ENCODE measurements at places on chromosomes 7 and 10.

DNA sequence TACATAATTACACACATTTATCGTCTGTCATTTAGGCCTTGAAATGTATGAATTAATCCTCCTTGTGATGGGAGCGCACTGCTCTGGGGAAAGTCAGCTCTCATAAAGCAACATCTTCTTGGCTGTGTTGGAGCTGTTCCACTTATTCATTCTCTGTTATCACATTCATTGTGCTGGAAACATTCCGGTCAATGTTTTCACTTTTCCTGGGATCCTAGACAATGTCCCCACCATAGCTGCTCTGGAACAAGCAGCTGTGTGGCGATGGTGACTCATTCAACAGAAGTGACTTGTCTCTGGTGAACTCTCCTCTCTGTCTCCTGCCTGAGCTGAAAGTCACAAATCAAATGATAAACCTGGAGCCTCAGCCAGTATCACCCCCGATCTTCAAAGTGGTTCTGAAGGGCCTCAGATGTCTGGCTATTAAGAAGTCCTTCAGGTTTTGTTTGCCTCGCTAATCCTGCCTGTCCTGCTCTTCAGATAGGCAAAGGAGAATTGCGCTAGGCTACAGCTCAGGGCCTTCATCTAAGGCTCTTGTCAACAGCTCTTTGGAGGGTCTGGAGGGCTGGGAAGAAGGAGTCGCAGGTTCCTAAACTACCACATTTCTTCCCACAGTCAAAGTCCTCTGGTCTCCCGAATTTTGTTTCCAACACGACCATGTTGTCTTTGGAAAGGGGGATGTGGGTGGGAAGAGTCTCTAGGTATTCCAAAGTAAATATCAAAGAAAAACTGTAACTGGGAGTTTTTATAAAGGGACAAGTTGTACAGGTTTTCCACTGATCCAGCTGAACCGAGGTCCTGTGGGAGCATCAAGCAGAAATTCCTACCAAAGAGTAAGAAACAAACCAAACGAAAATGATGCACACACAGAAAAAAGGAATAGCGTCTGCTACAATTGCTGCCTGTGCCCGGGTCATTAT lies 29.3 kb downstream of the KLF6 start:
- no peak for DNase-seq

DNA sequence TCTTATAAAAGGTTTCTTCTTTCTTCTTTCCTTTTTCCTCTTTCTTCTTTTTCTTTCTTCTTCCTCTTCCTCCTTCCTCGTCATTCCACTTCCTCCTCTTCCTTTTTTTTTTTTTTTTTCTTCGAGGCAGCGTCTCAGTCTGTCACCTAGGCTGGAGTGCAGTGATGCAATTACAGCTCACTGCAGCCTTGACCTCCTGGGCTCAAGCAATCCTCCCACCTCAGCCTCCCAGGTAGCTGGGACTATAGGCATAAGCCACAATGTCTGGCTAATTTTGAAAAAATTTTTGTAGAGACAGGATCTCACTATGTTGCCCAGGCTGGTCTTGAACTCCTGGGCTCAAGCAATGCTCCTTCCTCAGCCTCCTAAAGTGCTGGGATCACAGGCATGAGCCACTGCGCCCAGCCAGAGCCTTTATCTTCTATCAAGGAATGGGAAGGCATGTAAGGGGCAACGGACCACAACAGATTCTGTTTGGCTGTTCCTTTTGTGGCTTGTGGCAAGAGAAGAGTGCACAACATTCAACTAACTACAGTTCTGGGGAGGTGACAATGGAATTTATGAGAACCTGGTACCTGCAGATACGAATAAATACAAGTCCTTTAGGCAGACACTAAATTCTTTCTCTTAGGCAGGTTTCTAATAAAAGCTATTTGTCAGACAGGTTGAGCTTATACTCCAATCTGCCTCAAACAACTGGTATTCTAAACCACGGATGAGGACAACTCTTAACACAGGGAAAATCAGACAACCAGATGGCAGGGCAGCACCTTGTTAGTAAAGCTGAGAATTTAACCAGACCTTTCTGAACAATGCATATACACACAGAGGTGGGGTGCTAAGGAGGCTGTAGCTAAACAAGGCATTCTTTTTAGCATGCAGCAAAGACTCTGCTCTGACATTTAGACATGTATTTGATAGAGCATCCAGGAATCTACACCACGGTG lies 100.3 kb downstream of the DOCK4 start:
- no peak for DNase-seq

GRCh38 chr7:80039251-80039884 lies 95.3 kb upstream of the GNAI1 start:
- no peak for DNase-seq

DNA sequence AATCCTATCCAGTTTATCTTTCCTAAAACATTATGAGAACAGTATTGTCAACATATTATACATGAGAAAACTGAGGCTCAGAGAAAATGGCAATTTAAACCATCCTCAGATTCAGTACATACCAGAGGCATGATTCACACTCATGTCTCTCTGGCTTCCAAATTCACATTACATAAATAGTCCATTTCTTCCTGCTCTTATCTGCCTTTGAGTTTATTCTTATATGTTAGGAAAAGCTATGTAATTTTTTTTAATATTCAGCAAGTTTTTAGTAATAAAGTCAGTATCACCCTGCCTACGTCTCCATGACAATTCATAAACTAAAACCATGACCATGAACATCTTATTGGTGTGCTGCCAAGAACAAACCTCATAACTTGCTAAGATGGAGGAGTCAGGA lies 1260.2 kb upstream of the SORCS1 start:
- DNase-seq, result no peak

- DNase-seq, result no peak
These were observed 90.6 kb downstream of the NEBL start for GRCh38 chr10:20806487-20806886.

- DNase-seq, result no peak
These were observed 1.8 kb downstream of the TDRD1 start for GRCh38 chr10:114180937-114181336.

DNA sequence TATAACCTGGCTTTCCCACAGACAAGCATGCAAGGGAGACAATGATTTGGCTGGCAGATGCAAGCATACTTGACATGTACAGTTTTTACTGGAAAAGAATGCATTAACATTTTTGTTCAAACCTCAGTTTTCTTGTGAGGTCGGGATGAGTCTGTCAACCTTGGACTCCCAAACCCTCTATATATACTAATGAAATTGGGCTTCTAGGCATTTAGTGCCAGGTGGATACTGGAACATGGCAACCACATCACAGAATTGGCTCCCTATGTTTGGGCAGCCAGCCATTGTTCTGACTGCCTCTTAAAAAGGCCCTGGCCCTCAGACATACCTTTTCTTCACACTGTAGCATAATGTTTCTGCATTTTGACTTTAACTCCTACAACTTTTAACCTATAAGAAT lies 39.1 kb downstream of the CDK6 start:
- no peak for DNase-seq

- no peak for DNase-seq
These were observed 233.1 kb upstream of the FZD8 start for GRCh38 chr10:35875016-35875676.

DNA sequence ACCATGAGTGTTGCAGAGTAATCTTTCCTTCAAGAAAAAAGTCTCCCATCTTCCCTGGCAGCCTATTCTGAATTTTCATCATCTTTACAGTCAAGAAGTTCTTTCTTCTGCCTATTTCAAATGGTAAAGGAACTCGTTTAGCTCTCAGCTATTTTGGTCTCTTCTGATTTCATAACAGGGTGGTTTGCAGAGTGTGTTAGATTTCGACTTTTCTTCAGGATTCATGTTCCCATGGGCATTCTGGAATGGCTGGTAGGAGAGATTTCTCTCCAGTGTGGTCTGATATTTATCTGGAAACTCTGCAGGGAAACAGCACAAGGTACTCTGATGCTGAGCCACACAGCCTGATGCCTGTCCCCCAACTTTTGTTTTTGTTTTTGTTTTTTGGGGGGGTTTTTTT lies 111.1 kb upstream of the FAM171A1 start:
- no peak for DNase-seq

DNA sequence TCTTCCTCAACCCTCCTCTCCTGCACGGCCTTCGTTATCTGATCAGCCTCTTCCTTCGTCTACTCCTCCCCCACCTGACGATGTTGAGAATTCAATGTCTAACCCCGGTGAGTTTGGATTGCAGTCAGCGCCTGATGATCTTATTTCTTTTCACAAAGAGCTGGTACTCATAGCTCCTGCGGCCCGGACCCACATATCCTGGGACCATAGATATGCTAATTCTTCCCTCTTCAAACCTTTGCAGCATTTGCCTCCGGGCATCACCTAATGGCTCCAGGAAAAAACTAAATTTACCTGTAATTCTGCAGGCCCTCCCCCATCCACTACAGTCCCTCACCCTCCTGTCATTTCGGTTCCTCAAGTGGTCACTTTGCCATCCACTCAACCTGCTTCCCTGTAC lies 12.4 kb upstream of the DDC start:
- no peak for DNase-seq

GRCh38 chr7:128714701-128715495 lies 24.3 kb upstream of the CALU start:
- no peak for DNase-seq

- DNase-seq, result no peak
These were observed 30.3 kb upstream of the GPAM start for GRCh38 chr10:112213836-112214235.

DNA sequence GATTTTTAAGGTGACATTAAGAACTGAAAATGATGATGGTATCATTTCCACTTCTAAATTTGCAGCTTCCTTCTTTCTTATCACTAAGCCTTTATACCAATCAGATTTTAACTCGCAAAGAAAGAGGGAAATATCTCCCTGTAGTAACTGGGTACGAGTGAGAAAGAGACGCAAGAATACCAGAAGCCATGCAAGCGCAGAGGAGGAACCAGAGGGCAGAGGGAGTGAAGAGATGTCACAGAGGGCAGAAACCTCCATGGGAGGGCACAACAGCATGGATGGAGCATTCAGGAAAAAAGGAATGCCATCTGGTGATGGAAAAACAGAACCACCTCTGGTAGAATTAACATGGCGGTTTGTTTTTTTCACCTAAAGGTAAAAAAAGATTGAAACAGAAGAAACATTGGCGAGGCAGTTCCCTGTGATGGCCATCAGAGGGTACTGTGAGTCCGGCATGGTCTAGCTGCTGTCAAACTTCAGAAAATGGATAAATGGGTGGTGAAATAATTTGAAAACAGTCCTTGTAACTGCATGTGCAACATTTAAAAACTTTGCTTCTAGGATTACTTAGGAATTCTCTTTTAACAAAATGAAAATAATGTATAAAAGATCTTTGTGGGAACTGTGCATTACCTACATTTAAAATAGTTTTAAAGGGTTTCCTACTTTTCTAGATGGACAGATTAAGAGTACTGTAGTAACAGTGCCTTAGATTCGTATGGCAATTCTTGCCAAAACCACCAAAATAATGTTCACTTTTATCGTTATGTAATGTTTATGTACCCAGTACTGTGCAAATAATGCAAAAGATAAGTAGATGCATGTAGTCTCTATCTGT lies 91.8 kb downstream of the ARHGAP12 start:
- DNase-seq, result peak; percentile 32

GRCh38 chr7:13307040-13307439 lies 619.6 kb downstream of the ARL4A start:
- no peak for DNase-seq

- no peak for DNase-seq
These were observed 28.9 kb downstream of the CDK14 start for GRCh38 chr7:90625051-90625450.

- DNase-seq, result no peak
These were observed 323.4 kb downstream of the GRID1 start for GRCh38 chr10:86043236-86043635.

- no peak for DNase-seq
These were observed 79.6 kb downstream of the ANKRD7 start for GRCh38 chr7:118304100-118304499.

GRCh38 chr7:21898265-21898930 lies 47.3 kb downstream of the CDCA7L start:
- peak; percentile 27 for DNase-seq

- DNase-seq, result no peak
These were observed 408.6 kb upstream of the PFKP start for GRCh38 chr10:2658780-2659179.

DNA sequence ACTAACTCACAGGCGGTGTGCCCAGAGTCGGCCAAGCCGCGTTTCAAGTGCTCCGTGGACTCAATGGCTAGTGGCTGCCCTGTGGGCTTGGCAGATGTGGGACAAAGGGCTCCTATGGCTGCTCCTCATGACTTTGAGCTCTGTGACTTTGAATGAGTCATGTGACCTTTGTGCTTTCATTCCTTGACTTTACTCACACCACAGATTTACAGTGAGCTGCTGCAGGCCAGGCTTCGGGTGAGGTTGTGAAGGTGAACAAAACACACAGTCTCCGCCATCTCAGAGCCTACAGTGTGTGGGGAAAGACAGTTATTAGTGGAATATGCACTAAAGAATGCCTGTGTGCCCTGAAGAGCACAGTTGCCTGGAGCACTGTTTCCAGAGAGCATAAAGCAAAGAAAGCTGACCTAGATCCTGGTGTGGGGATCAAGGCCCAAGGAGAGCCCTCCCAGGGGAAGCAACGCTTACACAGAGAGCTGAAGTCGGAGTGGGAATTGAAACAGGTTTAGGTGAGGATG lies 29.7 kb upstream of the PLEKHA1 start:
- no peak for DNase-seq

DNA sequence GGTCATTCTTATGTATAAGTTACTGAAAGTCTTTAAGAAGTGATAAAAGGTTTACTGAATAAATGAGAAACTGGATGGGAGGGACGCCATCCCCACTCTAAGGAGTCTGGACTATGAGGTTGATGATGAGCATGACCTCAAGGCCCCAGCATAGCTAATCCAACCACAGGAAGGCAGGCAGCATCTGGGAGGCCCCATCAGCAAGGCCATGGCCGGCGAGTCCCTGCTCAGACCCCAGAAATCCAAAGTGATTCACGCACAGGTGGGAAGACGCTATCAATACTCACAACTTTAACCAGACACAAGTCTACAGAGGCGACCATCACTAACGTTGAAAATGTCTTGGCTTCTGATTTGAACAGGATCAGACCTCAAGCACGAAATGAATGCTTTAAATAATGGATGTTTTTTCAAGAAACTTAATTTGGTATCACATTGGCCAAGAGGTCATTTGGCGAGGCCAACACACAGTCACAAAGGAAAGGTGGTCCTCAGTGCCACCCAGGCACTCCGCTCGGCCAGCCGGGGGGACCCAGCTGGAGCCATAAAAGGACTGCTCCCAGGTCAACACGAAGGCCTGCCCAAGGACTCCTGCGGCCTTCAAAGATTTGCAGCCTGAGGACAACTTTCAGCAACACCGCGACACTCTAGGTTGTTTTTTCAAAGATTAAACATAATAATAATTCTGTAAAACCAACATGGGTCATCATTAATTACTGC lies 228.5 kb downstream of the PTPRN2 start:
- DNase-seq, result no peak

DNA sequence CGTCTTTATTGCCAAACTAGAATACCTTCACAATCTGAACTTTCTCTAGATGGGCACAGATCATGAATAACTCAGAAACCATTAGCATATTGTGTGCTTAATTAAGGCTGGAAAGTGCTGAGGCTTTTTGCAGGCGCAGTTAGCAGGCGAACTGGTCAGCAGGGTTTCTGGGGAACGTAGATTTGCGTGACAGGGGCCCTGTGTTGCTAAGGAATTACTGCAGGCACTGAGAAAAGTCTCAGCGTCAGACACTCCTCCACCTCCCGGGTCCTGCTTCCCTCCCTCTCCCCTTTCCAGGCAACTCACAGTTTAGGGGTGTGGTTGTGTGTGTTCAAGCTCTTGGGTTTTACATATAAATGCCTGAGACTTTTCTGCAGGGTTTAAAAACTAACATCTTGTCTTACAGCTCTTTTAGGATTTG lies 2.2 kb downstream of the MAP3K8 start:
- DNase-seq, result no peak
